ENCODE measurements at places on chromosomes 2 and 18.

DNA sequence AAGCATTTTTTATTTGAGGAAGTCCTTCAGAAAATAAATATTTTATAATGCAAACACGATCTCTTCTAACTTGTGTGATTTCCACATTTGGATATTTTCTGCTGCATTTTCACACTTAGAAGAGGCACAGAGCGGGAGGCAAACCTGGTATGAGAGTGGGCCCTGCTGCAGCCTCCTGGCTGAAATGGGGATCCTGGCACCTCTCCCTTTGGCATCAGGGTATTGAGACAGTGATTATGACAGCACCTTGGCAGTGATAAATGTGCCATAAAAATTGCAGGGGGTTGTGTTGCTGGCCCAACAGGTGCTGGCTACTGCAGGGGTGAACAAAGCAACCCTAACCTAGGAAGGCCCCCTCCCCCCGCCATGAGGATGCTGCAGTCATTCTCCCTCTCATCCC, 128.6 kb downstream of the TSN start:
- no peak overlapping the region for H3K4me3 ChIP-seq
- H3K36me3 ChIP-seq, result peaks cover 13% of the 10 kb centered on the region
- DNase-seq, result no peak
- H3K27ac ChIP-seq, result no peak overlapping the region
- H3K4me1 ChIP-seq, result peaks cover 11% of the 10 kb centered on the region

- peaks cover 46% of the 10 kb centered on the region for H3K36me3 ChIP-seq
- no peaks in the 10 kb centered on the region for H3K27me3 ChIP-seq
- peak; percentile 29 for DNase-seq
These were observed 15.9 kb downstream of the C2orf74 start for GRCh38 chr2:61177727-61178549.

- no peak overlapping the region for H3K27ac ChIP-seq
- H3K27me3 ChIP-seq, result peaks cover 10% of the 10 kb centered on the region
- peaks cover 9% of the 10 kb centered on the region for H3K4me1 ChIP-seq
- H3K4me3 ChIP-seq, result no peak overlapping the region
- no peak for DNase-seq
These were observed 3.0 kb upstream of the NCKAP5 start for GRCh38 chr2:133571249-133571648.

- no peaks in the 10 kb centered on the region for H3K4me1 ChIP-seq
- no peak overlapping the region for H3K4me3 ChIP-seq
- no peaks in the 10 kb centered on the region for H3K27me3 ChIP-seq
- H3K27ac ChIP-seq, result no peak overlapping the region
- peak; percentile 66 for DNase-seq
These were observed 695.6 kb downstream of the TSN start for GRCh38 chr2:122451040-122451439.

DNA sequence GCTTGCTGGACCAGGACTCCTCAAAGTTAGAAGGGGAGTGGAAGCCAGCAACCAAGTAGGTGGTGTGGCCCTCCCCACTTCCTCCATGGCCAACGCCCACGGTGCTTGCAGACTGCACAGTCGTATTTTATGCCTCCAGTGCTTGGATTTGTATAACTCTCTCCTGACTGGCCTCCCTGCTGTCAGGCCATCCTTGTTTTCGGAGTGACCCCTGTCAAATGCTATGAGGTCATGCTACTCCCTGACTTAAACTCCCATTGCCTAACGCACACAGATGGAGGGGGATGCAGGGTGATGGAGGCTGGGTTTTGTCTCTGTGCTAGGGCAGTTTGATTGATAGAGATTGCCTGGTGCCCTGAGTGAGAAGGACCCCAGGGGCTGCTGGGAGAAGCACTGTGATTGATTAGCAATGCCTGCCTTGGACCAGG, 36.1 kb downstream of the GLI2 start:
- H3K27ac ChIP-seq, result no peak overlapping the region
- H3K4me1 ChIP-seq, result no peaks in the 10 kb centered on the region
- H3K36me3 ChIP-seq, result no peaks in the 10 kb centered on the region
- no peaks in the 10 kb centered on the region for H3K27me3 ChIP-seq
- no peak overlapping the region for H3K4me3 ChIP-seq

DNA sequence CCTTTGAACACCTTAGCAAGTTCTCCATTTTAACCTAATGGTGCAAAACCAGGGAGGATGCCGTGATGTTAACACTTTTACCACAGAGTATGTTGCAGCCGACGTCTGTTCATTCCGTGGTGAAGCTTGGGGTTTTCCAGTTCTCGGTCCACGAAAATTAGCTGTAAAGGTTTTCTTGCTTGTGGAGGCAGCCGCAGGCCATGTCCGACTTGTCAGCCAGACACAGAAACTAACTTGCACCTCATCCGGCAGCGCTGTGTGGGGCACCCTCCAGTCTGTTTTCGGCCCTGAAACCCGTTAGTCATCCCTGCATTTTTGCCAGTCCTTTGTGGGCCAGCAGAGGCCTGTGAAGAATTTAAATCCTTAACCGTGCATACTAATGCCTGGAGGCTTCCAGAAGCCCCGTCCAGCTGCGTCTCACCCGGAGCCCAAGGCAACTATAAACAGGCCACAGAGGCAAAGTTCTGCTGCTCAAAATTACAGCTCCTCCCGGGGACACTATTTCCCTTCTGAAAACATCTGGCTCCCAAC, 70.6 kb downstream of the SH3YL1 start:
- H3K4me3 ChIP-seq, result no peak overlapping the region
- DNase-seq, result no peak
- no peaks in the 10 kb centered on the region for H3K27me3 ChIP-seq
- H3K36me3 ChIP-seq, result no peaks in the 10 kb centered on the region

Data from MCF 10A (cell line).